ENCODE measurements at places on chromosomes 12 and 14. TPM values are rescaled to one million over a fixed set of nuclear protein-coding genes. Genes with fewer than 3 reads are reported as not detected.

Gene SRRM4
- polyA plus RNA-seq = not detected

Gene GUCY2C
- polyA plus RNA-seq = 0.01 TPM

Gene SGPP1
- polyA plus RNA-seq = 13.6 TPM

Gene KRT72
- polyA plus RNA-seq = not detected

Gene GZMH
- 0.35 TPM for polyA plus RNA-seq

DNA sequence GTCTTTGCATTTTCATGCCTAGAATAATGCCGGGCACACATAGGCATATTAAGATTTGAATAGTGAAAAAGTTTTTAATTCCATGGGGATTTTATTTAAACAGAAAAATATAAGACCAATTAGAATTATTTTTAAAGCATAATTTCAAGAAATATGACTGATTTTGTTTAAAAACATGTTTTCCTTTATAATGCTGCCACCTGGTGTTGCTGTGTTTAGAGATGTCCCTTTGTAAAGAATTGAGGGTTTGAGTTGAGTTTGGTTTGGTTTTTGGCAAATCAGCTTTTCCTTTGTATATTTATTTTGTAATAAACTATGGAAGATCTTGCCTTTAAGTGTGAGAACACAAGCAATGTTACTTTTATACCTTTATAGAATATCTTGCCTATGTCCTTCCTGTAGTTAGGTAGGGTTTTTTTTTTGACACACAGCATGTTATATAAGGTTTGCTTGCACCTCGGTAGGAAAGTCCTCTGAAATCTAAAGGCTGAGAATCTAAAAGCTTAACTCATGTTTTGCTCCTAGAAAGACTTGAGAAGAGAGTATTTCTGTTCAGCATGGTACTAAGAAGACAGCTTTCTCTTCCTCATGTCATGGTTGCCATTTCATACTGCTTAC, 31.4 kb upstream of the SNAPC1 start:
- no peak overlapping the region for H3K4me3 ChIP-seq
- DNase-seq = no peak
- no peaks in the 10 kb centered on the region for H3K4me1 ChIP-seq
- H3K36me3 ChIP-seq = peaks cover 56% of the 10 kb centered on the region
- peak overlapping the region; percentile 42 for H3K27ac ChIP-seq
- no peaks in the 10 kb centered on the region for H3K27me3 ChIP-seq

GRCh38 chr14:71399057-71399487, 491.8 kb downstream of the PCNX1 start:
- no peak for DNase-seq
- peak overlapping the region; percentile 23 for H3K27ac ChIP-seq
- no peaks in the 10 kb centered on the region for H3K36me3 ChIP-seq
- peaks cover 9% of the 10 kb centered on the region for H3K4me1 ChIP-seq

DNA sequence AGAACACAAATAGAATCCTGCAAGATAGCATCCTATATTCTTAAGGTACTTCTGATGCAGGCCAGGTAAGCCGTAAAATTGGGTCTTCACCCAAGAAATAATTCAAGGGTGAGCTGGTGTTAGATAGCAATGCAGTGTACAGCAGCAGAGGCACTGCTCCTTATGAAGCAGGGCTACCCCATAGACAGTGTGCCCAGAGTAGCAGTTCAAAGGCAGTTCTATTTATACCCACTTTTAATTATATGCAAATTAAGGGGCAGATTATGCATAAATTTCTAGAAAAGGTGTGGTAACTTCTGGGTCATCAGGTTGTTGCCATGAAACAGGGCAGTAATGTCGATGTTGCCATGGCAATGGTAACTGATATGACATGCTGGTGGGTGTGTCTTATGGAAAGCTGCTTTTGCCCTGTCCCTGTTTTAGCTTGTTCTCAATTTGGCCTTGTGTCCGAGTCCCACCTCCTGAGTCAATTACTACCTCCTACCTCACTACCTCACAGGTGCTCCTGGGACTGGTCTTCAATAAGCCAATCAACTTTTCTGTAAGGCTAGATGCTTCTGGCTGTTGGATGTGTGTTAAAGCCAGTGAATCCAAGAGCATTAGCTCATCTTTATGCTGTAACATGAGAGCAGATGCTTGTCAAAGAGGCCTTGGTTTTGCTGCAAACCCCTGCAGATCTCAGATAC, 61.0 kb downstream of the PPM1A start:
- H3K27me3 ChIP-seq = no peaks in the 10 kb centered on the region
- H3K27ac ChIP-seq = no peak overlapping the region
- H3K4me3 ChIP-seq = no peak overlapping the region
- peaks cover 5% of the 10 kb centered on the region for H3K4me1 ChIP-seq
- DNase-seq = no peak
- no peaks in the 10 kb centered on the region for H3K36me3 ChIP-seq

Data from liver (tissue), 10 donors.